Mucosa of gallbladder (tissue), 1 donor: ENCODE measurements at places on chromosomes 1 and 21. TPM values are rescaled to one million over a fixed set of nuclear protein-coding genes. Genes with fewer than 3 reads are reported as not detected.

TDRKH gene
- total RNA-seq = 10.6 TPM

DLGAP3 gene
- 0.43 TPM for total RNA-seq

DNA sequence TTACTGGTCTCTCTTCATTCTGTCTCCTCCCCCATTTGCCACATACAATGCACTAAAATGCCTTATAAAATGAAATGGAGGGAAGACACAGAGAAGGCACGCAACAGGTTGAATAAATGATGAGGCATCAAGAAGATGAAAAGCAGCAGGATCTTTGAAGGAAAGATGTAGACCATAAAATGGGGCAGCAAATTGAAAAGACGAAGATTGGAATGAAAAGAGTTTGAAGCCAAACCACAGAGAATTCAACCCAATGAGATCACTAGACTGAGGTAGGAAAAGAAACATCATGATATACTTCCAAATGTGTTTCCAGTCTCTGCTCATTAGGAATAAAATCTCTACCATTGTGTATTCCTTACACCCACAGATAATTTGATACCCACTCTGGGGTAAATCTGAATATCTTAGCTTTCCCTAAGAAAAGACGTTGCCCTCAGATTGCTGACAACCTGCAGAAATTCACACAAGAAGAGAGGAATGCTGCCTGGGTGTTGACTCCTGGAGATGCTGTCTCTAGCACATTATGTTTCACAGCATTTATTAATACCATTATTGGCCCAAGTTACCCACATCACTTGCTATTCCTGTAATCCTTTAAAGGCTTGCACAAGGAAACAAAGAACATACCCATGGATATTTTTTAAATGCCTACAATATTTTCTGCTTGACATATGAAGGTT lies 230.9 kb downstream of the LTN1 start:
- no peak for DNase-seq

- no peak for DNase-seq
These were observed 2.8 kb downstream of the IFI16 start for GRCh38 chr1:159012495-159012894.

- DNase-seq = no peak
These were observed 653.9 kb upstream of the USP24 start for GRCh38 chr1:55869065-55869464.
